ENCODE measurements at places on chromosomes 5 and 9.

- peak; percentile 1 for DNase-seq
These were observed 822.5 kb downstream of the PTPRD start for GRCh38 chr9:9790216-9790872.

DNA sequence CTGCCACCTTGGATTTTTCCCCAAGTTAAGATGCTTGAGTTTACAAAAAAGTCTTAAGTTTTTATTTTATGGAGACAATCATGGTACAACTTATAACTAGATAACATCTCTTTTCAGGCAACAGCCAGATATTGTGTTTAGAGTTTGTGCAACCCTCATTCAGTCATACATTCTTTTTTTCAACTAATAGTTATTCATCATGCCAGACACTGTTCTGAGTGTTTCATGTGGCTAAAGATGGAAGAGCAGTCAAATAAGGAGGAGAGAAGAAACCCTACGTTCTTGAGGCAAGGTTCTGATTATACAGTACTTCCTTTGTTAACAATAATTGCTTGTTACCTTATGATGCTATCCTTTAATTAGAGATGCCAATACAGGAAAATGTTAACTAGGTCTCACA, 42.1 kb upstream of the ZNF462 start:
- DNase-seq: no peak

- DNase-seq: no peak
These were observed 95.8 kb upstream of the NR4A3 start for GRCh38 chr9:99725852-99726251.

DNA sequence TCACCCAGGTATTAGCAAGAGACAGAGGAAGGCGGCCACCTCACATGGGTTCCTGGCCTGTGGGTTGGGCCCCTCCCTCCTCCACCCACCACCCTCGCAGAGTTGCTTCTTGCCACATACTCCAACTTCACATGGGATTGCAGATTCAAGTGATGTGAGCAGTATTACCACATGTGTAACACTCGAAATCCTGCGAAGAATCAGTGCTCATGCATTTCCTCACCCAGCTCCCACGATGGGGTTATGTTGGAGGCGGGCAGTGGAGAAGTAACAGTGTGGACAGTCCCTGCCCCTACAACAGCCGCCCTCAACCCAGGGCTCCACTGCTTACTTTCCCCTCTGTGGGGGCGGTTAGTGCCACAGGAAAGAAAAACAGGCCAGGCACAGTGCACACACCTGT, 3.9 kb upstream of the FBP1 start:
- DNase-seq: no peak

- DNase-seq: no peak
These were observed 138.2 kb downstream of the SNX18 start for GRCh38 chr5:54655761-54656160.

GRCh38 chr5:179154991-179155955, 95.1 kb downstream of the ZNF354C start:
- DNase-seq: no peak

- no peak for DNase-seq
These were observed 18.0 kb upstream of the PLEKHG4B start for GRCh38 chr5:73768-74502.

DNA sequence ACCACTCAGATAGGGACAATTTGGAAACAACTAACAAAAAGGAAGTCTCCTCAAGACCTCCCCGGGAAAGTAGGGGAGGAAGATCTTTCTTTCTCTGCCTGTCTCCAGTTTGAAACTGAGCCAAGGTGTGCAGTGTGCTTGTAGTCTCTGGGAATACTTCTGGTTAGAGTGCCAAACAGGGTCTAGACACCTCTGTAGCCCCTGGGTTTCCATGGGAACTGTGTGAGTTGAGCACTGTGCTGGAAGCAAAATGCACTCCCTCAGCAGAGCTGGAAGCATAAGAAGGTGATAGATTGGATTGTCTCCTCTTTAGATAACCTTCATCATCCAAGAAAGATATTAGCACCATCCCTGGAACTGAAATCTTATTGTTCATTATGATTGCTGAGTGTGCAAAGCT, 129.2 kb upstream of the TNPO1 start:
- no peak for DNase-seq

- no peak for DNase-seq
These were observed 42.6 kb upstream of the ADRA1B start for GRCh38 chr5:159873680-159874079.

- no peak for DNase-seq
These were observed 96.2 kb downstream of the TSSK1B start for GRCh38 chr5:113338628-113339027.

DNA sequence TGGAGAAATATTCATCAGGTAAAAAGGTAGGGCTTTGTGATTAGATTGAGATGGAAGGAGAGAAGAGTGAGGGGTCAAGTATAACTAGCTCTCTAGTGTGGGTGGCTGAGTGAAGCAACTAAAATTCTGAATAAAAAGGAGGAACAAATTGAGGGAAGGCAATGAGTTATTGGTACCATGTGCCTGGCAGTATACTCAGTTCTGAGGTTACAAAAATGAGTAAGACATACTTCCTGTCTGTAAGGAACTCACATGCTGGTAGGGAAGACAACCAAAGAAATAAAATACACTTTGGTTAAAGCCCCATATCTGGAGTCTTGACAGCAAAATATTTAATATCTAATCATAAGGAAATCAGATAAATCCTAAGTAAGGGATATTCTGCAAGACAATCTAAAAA, 476.8 kb upstream of the C9orf72 start:
- no peak for DNase-seq

DNA sequence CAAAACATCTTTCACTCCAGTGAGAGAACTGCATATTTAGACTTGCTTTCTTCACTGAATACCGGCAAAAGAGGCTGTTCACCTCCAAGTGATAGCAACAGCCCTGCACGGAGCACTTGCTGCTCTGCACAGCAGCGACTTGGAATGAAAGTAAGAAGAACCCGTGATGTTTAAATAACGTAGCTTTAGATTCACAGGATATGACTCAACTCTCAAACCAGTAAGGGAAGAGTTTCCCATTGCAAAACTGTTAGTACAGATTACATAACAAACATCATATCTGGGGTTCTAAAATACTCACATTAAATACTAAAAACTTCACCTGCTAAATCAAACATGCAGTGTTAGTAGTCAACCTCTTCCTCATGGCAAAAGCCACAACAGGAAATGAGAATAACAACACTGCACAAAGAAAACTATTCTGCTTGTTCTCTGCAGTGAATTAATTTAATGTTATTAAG, 203.4 kb downstream of the MCTP1 start:
- peak; percentile 51 for DNase-seq

DNA sequence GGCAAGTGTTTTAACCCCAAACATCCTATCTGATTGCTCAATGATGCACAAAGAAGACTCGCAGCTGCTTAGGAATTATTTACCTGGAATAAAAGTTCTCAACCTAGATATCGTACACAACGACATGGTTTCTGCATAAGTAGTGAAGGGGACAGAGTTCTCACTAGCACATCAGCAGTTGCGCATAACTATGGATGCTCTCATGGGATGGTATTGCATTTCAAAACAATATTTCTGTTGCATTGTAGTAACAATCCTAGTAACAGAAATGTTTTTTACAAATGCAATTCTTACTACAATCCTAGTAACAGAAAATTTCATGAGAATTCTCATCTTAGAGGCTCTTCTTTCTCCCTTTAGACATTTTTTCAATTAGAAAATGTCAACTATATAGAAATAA, 94.5 kb upstream of the MINAR2 start:
- DNase-seq: no peak

GRCh38 chr5:61261136-61261535, 70.9 kb upstream of the ZSWIM6 start:
- no peak for DNase-seq

GRCh38 chr9:124013309-124014210, 2.0 kb downstream of the LHX2 start:
- DNase-seq: peak; percentile 59

DNA sequence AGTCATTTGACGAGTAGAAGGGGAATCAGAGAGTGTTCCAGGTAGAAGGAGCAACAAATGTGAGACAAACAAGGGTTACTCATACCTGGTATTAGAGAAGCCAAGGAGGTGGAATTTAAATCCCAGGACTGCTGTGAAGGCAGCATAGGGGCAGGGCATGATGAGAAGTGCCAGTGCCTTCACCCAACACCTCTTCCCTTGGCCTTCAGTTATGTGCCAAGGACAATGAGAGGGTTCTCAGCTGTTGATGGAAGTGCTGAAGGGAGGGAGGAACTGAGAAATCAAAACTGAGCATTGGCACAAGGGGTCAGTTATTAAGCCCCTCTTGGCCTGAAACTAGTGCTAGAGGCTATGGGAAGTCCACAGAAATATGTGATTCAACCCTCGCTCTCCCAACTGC, 50.3 kb downstream of the GARNL3 start:
- DNase-seq: no peak

DNA sequence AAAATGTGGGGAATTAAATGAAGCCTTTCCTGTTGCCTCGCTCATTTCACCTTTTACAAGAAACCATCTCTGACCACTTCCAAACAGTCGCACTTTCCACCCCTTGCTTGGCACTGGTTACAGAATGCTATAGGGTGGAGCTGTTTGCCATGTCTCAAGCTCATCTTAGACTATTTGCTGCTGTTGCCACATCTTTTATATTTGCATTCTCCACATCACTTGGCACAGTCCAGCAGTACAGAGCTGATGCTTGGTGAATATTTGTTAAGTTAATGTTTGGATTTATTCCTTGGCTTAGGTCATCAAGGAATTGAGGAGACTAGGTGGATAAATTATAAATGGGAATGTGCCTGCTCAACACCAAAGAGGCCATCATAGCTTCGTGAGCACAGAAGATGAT, 53.2 kb downstream of the GNA14 start:
- DNase-seq: no peak

- DNase-seq: no peak
These were observed 25.2 kb downstream of the NKD2 start for GRCh38 chr5:1033606-1034420.

DNA sequence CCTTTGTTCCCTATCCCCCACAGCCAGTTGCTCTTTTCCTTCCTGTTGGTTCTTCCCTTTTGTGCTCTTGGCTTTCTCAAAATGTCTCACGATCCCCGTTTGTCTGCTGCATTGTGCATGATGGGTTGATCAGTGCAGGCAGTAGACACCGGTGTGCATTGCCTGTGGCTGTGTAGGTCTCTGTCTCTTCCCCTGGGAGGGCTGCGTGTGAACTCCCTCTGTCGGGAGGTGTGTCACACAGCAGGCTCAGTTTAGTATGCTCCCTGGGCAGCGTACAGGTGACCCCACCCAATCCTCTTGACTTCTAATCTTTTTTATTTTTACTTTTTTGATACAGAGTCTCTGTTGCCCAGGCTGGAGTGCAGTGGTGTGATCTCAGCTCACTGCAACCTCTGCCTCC, 265.3 kb downstream of the FSTL4 start:
- no peak for DNase-seq

DNA sequence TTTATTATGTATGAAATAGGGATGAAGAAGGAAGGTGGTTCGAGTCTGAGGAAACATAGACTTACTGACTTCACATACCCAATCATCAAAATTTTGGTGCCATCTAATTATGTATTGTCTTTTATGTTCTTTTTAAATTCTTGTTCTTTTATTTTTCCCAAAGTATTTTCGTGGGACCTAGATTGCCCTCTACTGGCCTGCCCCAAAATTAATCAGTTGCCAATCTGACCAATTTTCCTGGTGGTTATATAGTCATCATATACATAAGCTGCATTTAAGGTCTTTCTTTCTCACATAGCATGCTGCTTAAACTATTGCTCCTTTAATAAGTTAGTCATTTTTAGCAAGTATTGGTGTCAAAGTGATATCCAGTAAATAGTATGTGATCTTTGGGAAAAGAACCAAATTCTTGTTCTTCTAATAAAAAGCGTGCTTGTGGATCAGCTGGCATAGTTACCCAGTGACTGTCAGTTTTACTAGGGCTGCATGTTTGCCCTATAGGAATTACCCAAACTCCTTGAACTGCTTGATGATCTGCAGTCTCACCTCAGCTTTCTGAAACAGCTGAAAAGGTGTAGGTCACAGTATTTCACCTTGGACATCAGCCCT, 223.5 kb downstream of the SH3GL2 start:
- DNase-seq: no peak

GRCh38 chr5:156376751-156377150, 49.8 kb downstream of the SGCD start:
- no peak for DNase-seq

DNA sequence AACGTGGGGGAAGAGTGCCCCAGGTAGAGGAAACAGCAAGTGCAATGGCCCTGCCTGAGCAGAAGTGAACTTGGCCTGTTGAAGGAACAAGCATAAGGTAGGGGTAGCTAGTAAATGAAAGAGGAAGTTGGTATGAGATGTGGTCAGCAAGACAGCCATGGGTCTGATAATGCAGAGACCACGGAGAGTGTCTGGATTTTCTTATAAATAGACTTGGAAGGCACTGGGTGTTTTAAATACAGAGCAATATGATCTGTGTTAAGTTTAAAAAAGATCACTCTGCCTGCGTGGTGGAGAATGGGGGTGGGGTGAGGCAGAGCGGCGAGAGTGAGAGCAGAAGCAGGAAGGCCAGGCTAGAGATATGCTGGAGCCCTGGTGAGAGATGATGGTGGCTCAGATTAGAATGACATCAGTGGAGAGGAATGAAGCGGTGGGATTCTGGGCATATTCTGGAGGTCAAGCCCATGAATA, 4.2 kb downstream of the ADAM19 start:
- DNase-seq: peak; percentile 64

DNA sequence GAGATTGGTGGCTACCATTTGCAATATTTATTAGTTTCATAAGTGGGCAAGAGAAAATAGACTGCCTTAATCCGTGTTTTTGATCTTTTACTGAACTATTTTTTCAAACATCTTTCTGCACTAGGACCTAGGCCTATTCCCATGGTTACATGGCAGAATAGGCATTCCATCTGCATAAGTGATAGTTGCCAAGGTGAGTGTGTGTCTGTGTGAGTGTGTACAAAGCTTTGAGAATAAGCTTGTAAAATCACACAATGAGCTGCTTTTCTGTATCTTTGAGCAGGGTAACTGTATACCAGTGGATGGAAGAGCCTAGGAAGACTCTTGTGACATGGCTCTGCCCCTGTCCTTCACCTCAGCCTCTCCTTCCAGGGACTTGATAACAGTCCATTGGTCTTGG, 92.7 kb downstream of the SGCD start:
- DNase-seq: no peak

- peak; percentile 92 for DNase-seq
These were observed 41.8 kb upstream of the KDM4C start for GRCh38 chr9:6715755-6716643.

DNA sequence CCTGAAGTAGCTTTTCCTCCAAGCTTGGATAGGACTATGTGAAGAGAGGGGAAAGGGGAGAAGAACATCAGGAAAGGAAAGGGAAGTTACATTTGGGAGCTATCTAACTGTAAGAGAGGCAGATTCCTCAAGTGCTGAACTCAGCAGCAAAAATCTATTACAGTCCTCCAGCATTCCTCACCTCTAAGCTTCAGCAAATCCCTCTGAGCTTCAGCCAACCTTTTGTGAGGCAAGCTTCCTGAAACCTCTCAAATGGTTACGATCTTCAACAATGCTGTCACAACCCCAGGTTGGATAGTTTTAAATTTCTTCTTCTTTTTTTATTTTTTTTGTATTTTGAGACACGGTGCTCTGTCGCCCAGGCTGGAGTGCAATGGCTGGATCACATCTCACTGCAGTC, 2.5 kb upstream of the RNF38 start:
- DNase-seq: no peak

All from GM06990 (cell line).